Left kidney (tissue), 8 donors: ENCODE measurements at places on chromosomes 2 and 18.
A peak's percentile ranks its signal among the peaks of the same experiment; 100 is the strongest.

GRCh38 chr2:11753886-11754699 is 7.7 kb downstream of the LPIN1 start:
- no peak for DNase-seq

DNA sequence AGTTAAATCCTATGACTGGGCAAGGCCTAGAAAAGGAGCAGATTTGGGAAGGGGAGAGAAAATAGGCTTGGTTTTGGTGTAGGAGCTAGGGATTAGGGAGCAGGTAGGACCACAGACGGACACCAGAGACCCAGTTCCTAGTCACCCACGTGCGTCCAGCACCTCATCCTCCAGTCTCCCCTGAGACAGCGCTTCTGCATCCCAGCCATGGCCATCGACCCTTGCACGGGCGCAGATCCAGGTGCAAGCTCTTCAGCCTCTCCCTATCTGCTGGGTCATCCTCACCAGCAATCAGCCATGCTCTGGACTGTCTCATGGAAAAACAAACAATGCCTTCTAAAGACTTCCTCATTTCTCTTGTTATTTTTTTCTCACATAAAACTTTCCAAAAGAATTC is 246.8 kb upstream of the RAB6C start:
- DNase-seq = no peak

DNA sequence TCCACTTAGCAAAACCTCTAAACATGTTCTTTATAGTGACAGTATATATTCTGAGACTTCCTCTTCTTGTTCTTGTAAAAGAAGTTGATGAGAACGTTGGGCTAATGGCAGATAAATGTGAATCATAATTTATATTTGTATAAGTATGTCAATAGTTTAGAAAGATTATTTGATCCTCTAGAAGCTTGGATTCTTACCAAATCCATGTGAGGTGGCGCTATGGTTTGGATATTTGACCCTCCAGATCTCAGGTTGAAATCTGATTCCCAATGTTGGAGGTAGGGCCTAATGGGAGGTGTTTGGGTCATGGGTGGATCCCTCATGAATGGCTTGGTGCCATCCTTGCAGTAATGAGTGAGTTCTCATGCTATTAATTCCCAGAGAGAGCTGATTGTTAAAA is 29.8 kb upstream of the SCN1A start:
- DNase-seq = no peak

- DNase-seq = no peak
Observed at GRCh38 chr2:166434491-166434890, 58.7 kb upstream of the SCN9A start.

- no peak for DNase-seq
Observed at GRCh38 chr2:188647430-188648070, 326.6 kb upstream of the COL3A1 start.

- DNase-seq = no peak
Observed at GRCh38 chr2:207180741-207181140, 15.0 kb upstream of the KLF7 start.

GRCh38 chr2:54589340-54590215 is 133.5 kb downstream of the SPTBN1 start:
- no peak for DNase-seq

- no peak for DNase-seq
Observed at GRCh38 chr2:207331674-207332073, 165.9 kb upstream of the KLF7 start.

GRCh38 chr2:75870651-75871137 is 160.0 kb upstream of the GCFC2 start:
- no peak for DNase-seq

DNA sequence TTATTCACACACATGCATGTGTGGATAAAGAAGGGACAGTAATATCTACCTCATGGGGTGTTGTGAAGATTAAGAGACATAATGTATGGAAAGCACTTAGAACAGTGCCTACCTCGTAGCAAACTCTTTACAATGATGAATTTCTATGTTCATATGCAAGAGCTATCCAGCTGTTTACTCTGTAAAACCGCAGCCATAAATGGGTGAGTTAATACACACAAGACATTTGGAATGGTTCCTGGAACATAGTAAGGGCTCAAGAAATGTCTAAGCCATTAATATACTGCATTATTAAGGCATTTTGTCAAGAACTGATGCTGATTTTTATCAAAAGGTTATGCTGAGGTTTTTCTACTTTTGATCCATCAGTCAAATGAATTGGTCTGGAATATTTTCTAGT is 1076.2 kb downstream of the TSN start:
- DNase-seq = no peak

DNA sequence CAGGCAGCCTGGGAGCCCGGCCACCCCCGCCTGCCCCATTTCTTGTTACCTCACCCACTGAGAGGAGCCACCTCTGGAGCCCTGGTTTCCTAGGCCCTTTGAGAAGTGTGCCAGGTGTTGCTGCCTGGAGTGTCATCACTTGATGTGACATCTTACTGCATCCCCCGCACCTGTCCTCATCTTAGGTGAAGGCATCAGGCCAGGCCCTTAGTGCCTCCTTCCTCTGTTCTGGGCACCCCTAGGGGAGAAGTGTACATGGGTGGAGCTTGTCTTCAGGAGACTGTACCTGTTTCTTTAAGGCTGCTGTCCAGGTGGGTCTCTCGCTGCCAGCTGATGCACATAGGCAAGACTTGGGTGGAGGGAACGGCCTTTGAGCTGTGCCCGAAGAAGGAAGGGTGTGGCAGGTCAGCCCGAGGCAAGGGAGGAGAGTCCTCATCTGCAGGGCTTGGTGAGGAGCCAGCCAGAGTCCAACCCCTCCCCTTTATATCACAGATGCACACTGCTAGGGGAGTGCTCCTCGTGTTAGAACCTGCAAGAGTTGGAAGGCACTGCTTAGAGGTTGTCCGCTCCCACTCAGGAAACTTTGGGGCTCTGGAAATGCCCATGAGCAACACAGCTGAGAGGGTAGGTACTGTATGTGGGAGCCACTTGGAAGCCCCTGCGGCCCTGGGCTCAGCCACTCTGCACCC is 45.9 kb downstream of the NCK2 start:
- no peak for DNase-seq

DNA sequence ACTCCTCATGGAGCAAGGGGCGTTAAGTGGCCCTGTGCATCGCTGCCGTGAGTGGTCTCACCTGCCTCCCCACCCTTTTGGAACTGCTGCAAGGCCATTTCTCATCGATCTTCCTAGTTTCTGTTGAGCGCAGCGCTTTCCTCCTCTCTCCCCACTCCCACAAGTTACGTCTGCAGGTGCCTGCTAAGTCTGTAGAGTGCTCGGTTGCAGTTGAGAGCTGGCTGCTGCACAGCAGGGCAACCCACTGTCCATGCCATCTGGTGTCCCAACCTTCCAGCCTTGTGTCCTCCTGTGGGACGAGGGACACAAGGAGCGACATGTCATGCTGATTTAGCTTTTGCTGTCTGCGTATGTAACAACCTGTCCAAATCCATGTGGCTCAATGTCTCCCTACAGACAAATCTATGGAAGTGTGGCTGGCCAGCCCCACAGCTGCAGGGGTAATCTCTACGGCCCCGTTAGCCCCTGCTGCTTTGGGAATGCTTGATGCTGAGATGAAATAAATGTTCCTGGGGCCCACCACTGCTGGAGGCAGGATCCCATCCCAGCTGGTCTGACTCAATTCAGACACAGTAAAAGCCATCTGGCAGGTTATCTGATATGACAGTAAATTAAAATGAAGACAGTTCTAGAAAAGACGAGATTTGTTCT is 68.1 kb upstream of the TCF7L1 start:
- no peak for DNase-seq

DNA sequence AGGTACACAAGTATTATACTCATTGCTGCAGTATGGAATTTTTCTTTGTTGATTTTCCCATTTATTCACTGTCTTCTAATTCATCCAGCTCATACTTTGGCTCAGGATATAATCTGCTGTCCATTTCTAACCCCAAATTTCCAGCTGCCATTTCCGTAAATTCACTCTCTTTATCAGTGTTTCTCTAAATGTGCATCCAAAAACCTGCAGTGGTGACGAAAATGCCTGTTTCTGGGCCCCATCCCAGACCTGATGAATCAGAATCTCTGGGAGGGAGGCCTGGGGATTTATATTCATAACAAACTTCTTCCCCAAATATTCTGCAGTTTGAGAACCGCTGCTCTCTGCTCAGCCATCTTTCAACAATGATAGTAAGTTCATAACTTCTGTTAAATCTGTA is 86.6 kb downstream of the VWC2L start:
- no peak for DNase-seq

- DNase-seq = no peak
Observed at GRCh38 chr2:2738276-2738675, 407.2 kb upstream of the MYT1L start.

DNA sequence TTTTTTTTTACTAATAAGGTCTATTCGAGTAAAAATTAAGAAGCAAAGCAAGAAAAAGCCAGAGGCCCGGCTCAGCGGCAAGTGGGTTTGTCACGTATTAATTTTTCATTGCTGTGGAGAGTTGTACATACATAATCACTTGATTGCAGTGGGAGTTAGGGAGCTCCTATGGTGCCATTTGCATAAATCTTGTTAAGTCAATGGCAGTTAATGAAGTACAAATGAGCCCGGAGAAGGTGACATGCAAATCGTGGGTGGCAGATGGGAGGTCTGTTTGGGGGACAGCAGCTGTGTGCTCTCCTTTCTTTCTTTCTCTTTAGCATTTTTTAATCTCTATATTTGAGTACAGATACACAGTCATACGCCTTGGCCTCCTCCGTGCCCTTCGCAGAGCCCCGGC is 317.0 kb downstream of the AGAP1 start:
- no peak for DNase-seq

DNA sequence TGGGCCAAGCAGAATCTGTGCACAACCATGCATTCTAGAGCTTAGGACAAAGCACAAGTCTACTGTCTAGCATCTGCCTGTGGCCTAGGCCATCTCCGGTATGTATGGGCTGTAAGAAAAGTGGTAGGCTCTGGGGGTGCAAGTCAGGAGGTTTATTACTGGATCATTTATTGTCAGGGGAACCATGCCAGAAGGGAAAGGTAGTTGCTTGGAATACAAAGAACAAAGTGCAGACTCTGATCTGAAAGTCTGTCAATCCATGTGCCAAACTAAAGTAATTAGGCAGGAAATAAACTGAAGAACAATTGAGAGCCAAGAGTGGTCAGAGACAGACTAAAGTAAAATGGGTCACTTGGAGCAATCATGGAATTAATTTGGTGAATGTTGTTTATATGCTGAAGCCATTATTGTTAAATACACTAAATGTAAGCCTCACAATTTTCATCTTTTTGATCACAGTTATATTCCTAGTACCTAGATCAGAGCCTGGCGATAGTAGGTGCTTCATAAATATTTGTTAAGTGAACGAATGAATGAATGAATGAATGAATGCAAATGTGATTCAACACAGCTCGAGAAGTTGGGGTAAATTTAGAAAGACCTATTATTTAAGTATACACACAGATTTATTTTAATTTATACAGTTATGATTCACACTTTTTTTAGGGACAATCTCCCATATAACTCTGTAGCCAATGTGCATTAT is 260.7 kb upstream of the STON1 start:
- no peak for DNase-seq

- no peak for DNase-seq
Observed at GRCh38 chr2:68411397-68412126, 46.5 kb downstream of the PLEK start.

- DNase-seq = peak; percentile 13
Observed at GRCh38 chr2:206805887-206806607, 40.6 kb downstream of the FASTKD2 start.

GRCh38 chr2:138323382-138324067 is 178.0 kb upstream of the SPOPL start:
- DNase-seq = no peak

DNA sequence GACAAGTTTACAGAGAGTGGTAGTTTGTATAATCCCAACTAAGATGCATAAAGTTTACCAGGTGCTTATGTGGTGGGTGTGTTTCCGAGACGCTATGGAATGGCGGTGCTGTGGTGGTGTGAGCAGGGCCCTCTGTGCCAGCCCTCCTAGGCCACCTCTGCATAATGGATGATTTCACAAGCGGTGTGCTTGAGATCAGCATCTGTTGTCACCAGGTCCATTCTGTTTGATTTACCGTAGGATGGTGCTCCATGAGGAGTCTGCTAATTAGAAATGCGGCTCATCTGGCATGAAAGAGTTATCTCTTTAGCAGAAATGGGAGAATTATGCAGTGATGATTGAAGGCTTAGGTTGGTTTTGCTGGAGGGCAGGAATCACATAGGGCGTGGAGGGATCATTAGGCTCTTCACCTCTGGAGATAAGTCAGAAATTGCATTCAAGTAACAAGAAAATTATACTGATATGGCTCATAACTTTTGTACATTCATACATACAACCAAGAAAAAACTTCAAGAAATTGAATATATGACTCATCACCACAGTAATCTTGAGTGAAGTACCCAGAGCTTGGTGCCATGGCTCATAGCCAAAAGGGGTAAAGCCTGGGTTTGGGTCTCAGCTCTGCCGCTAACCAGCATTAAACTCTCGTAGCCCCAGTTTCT is 41.4 kb downstream of the CRIM1 start:
- no peak for DNase-seq

DNA sequence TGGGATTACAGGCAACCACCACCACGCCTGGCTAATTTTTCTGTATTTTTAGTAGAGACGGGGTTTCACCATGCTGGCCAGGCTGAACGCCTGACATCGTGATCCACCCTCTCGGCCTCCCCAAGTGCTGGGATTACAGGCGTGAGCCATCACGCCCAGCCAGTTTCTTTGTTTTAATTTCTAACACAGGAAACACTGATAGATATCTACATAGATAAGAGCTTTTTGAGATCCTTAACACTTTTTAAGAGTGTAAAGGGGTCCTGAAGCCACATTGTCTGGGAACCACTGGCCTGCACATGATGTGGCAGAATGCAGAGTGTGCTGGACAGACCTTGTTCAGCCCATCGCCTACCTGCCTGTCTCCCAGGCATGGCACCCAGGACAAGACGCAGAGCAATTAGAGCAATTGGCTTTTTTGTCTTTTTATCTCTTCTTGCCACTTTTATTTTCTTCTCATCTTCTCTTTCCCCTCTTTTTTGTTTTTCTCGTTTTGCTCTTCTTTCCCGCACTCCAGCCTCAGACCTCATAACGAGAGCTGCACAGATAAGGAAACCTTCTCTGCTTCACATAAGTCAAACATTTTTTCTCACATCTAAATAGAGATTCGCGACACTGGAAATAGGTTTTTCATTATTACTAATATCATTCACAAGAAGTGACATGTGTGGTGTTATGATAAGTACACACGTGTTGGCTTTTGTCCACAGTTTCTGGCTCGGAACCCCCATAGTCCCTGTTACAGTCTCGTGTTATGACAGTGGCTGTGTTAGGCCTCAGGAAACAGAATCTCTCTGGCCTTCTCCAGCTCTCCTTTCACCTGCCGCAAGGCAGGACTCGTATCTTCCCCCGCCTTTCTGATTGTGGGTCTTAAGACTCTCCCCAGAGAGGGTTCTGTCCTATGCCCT is 25.2 kb upstream of the GPR55 start:
- DNase-seq = no peak
